ENCODE measurements at places on chromosomes 11 and 22.

DNA sequence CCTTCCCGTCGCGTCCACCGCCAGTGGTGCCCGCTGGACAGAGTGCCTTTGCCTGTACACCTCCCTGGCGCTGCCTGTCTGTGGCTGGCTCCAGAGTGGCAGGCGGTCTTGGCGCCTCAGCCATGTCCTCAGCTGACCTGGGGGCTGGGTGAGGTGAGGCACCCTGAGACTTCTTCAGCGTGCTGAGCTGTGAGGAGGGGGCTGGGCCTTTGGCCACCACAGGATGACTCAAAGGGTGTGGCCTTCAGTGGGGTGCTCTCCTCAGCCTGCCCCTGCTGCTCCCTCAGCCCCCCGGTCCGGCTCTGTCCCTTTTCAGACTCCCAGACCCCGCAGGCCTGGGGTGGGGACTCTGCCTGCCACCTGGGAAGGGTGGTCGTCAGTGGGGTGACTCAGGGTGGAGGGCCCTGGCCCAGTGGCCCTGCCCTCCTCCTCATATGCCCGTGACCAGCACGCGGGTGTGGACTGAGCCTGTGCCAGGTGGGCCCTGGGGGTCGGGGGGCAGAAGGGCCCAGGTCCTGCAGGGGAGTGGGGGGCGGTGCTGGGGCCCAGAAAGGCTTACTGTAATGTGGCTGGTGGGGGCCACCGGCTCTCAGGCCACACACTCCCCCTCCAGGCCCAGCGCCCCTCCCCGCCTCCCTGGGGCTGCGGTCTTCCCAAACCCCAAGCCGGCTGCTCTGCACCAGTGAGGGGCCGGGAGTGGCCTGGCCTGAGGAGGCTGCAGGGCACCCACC, 15.9 kb downstream of the CRELD2 start:
- DNase-seq = peak; percentile 24

- peak; percentile 24 for DNase-seq
These were observed 43.9 kb downstream of the ADM start for GRCh38 chr11:10348650-10349280.

- DNase-seq = peak; percentile 35
These were observed 2.1 kb downstream of the CDC42BPG start for GRCh38 chr11:64842366-64842759.

DNA sequence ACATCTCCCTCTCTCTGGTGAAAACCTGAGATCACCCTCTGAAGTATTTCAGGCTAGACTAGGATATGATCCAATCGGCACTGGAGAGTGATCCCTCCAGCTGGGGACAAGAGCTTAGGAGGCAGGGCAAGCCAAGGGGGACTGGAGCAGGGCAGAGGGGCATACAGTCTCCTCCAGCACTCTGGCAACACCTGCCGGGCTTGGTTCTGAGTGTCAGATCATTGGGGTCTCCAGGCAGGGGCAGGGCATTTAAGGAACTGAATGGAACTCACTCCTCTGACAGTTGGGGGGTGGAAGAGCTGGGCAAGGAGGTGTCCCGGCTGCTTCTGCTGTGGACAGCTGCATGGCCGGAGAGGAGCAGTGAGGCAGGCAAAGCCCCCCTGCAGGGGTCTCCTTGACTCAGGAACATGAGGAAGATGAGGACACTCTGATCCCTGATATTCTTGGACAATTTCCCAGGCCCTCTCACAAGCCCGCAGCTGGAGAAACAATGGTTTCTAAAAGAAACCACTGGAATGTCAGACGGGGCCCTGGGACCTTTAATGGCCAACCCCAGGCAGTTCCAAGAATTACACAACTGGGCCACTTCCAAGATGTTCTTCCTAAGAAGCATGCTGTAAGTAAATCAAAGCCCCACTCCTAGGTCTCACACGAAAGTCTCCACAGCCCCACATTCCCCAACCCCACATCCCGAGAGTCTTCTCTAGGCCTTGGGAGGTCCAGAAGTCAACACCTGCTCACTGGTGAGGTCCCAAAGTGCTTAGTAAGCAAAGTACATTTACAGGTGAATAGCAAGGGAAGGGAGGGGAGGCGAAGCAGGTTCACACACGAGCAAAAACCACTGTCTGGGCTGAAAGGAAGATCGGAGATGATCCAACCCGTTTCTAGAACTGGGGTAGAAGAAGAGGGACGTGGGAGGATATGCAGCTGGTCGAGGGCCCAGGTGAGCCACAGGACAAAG, 1.2 kb upstream of the CCDC86 start:
- no peak for DNase-seq

DNA sequence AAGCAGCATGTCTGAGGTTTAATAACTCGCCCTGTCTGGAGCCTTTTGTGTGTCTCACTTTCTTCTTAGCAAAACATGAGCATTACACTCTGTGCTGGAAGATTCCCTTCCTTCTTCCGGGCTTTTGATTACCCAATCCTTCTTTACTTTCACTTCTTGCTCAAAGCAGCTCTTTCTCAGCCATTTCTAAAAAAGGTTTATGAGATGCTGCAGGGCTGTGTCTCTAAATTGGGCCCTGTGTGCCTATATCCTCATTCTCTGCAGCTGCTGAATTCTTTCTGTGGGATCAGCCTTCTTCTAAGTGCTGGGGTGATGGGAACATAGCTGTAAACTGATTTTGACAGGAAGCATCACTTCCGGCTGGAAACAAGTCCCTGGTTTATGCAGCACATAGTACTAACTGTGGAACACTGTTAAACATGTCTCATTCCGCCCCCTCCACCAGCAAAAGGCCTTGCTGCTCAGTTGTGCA, 71.8 kb downstream of the PIWIL4 start:
- no peak for DNase-seq

GRCh38 chr11:64122411-64123410, 43.2 kb downstream of the MACROD1 start:
- no peak for DNase-seq

GRCh38 chr11:24575392-24575791, 78.5 kb downstream of the LUZP2 start:
- no peak for DNase-seq
